Effector memory CD4-positive, alpha-beta T cell (primary cell): ENCODE measurements at places on chromosomes 13 and 19.

DNA sequence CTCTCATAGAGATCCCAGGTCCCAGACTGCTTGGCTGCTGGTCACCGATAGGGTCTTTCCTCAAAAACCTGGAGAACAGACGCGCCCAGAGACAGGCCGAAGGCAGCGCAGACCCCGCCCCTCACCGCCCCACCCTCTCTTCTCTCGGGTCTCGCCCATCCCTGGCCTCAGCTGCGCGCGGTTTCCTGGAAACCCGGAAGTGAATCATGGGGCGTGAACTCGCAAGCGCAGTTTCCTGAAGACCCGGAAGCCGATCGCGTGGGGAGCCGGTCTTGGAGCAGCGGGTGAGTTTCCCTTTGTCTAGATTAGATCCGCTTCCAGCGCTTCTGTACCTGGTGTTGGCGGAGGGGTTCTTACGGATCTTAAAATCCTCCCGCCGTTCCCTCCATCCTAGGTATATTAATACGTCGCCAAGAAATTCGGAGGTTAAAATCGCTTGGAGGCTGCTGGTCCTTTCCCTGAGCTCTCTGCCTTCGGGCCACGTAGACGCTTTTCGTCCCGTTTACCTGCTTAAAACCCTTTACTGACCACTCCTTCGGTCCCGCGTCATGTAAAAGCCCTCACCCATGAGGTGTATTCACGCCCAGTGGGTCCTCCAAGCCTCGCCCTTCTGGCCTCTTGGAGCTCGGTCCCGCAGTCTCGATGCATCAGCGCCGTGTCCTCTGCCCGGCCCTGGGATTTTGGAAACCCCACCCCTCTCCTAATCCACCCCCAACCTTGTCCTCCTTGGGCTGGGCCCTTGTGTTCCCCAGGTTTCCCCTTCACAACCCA is at the start of gene ZNF578:
Gene ZNF578 (plus strand): TSS at position 230 of the 771 bp plus-strand sequence. CDS start 48,293 bp downstream, outside the sequence.
- DNase-seq, result peak; percentile 21

GRCh38 chr19:58213075-58213369 is 15.7 kb upstream of the ZNF544 start:
- no peak for DNase-seq

GRCh38 chr13:114078461-114079451 is 53.7 kb downstream of the RASA3 start:
- DNase-seq, result no peak

- DNase-seq, result no peak
Measured at GRCh38 chr13:79626924-79627323, 146.0 kb downstream of the NDFIP2 start.
